ENCODE measurements at places on chromosomes 12 and 14. TPM values are rescaled to one million over a fixed set of nuclear protein-coding genes. Genes with fewer than 3 reads are reported as not detected.

The TAS2R8 gene
- total RNA-seq: not detected

The CCDC38 gene
- total RNA-seq: not detected

The RIMBP2 gene
- 0.19 TPM for total RNA-seq

The RASAL1 gene
- total RNA-seq: 0.04 TPM

The SERPINA6 gene
- total RNA-seq: not detected
